Activated T-cell treated with anti-CD3 and anti-CD28 coated beads, Interleukin-2, amount 50 U/mL, for 4 hours (primary cell): ENCODE measurements at places on chromosomes 1 and 21. TPM values are rescaled to one million over a fixed set of nuclear protein-coding genes. Genes with fewer than 3 reads are reported as not detected.

TSPEAR gene
- total RNA-seq = not detected

MAEL gene
- total RNA-seq = 0.18 TPM

- no peak for DNase-seq
These were observed 139.3 kb upstream of the NFIA start for GRCh38 chr1:60942896-60943638.

DNA sequence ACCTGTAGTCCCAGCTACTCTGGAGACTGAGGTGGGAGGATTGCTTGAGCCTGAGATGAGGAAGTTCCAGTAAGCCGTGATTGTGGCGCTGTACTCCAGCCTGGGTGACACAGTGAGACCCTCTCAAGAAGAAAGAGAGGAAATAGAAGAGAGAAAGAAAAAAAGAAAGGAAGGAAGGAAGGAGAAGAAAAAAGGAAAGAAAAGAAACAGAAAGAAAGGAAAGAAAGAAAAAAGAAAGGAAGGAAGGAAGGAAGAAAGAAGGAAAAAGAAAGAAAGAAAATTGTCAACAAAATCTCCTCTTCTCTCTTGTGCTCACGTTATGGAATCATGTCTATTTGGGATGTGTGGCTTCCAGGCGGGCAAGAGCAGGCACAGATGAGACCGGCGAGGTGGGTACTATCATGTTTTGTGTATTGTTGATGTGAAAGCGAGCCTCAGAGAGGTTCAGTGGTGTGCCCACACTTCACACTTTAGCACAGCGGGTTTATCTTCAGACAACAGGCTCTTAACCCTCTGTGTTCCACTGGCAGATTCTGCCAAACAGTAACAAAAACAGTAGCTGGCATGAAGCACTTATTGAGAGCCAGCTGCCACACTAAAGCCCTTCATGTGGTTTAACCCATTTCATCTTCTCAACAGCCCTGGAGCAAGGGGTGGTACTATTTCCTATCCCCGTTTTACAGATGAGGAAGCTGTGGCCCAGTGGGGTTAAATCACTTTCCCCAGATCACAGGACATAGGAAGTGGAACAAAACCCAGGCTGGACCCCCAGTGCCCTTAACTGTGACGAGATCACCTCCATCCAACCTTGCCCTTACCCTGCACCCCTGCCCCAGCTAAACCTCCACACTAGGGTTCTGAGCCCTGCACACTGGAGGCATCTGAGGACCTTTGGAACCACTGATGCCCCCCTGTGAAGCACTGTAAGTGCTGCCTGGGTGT, 94.7 kb upstream of the TARDBP start:
- DNase-seq = no peak

DNA sequence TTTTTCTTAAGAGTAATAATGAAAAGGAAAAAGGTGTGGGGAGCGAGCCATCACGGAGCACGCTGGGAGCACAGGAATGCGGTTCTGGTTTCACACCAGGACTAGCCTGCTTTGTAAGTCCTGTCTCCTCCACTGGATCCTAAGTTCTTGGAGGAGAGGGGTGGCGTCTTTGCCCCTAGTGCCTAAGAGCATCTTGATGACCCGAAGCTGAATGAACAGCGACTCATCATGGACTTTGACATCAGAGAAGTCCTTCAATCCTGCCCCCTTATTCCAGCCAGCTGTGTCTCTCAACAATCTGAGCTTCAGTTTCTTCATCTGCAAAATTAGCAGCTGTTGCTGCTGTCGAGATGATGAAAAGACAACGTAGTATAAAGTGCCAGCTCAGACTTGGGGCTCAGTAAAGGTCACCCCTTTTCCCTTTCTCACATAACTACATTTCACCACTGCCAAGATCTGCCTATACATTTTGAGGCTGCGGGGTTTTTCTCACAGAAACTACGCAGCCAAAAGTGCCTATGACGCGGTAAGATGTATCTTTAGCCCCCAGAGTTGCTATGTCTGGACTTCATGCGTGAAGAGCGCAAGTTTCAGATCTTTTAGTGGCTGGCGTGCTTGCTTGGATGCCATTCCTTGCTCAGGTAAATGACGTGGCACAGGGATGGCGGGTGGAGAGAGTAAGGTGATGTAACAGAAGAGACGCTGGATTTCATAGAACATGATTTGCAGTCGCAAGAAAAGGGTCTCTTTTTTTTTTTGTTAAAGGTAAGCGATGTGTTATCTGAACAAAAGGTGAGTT, 4.9 kb upstream of the PRDM2 start:
- no peak for DNase-seq

DNA sequence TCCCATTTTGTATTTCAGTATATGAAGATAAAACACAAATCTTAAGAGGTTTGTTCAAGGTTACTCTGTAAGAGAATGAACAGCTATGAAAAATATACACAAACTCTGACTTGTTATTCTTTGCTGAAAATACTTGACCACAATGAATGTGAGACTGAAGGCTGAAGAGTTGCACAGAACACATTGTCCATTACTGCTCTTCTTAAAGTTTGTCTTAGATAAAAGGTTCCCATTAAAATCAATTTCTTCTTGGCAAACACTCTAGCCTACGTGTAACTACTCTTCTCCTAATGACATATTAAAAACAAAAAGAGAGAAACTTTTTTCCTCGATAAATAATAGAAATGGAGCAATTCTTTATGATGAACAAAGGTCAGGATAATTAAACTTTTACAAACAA, 45.2 kb upstream of the RABGAP1L start:
- DNase-seq = no peak

- DNase-seq = no peak
These were observed 113.2 kb downstream of the PTGER3 start for GRCh38 chr1:70934194-70934961.

DNA sequence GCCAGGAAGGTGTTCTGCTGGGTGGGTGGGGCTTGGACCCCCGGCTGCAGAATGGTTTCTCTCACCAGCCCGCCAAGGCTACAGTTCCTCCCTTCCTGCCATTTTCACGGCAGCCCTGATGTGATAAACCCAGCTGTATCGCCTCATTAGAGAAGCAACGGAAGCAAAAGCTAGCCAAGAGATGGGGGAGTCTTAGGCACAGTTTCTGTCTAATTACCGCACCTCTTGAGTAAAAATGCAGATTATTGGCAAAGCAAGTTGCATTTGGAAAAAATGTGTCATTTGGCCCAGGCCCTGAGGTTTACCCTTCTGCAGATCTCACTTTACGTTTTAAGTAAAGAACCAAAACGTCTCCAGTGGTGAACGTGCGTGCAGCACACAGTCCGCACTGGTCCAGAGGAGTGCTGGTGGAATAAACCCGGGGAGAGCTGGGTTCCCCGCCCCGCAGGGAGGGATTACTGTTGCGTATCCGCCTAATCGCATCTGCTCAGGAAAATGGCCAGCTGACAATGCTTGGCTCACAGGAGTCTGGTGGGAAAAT, 109.9 kb downstream of the GALNT2 start:
- DNase-seq = no peak

GRCh38 chr1:168321945-168322344, 41.3 kb downstream of the TBX19 start:
- no peak for DNase-seq
